MV-4-11 (cell line): ENCODE measurements at places on chromosomes 3 and 15.

- no peak for DNase-seq
These were observed 270.3 kb upstream of the CCDC54 start for GRCh38 chr3:107106907-107107306.

DNA sequence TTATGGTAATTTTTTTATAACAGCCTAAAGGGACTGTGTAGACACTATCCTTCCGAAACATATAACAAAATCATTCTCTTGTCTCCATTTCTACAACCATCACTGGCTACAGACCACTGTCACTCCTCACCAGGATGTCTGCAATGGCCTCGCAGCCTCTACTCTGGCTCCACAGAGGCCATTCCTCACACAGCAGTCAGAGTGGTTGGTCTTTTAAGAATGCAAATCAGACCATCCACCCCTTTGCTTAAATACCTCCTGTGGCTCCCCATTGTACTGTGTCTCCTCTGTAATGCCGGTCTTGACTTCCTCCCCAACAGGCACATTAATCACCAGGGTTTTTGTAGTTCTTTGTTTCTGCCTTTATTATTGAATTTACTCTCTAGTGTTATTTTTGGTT lies 344.8 kb downstream of the ERC2 start:
- DNase-seq: no peak

GRCh38 chr3:5218815-5219214 lies 31.3 kb downstream of the EDEM1 start:
- no peak for DNase-seq

- no peak for DNase-seq
These were observed 37.2 kb downstream of the PSTPIP1 start for GRCh38 chr15:77032052-77032646.

- DNase-seq: peak; percentile 21
These were observed 720.6 kb upstream of the CBLB start for GRCh38 chr3:106589311-106589942.

GRCh38 chr3:194262925-194263305 lies 88.2 kb downstream of the CPN2 start:
- no peak for DNase-seq

- DNase-seq: no peak
These were observed 193.5 kb upstream of the SOX2 start for GRCh38 chr3:181518222-181518621.

DNA sequence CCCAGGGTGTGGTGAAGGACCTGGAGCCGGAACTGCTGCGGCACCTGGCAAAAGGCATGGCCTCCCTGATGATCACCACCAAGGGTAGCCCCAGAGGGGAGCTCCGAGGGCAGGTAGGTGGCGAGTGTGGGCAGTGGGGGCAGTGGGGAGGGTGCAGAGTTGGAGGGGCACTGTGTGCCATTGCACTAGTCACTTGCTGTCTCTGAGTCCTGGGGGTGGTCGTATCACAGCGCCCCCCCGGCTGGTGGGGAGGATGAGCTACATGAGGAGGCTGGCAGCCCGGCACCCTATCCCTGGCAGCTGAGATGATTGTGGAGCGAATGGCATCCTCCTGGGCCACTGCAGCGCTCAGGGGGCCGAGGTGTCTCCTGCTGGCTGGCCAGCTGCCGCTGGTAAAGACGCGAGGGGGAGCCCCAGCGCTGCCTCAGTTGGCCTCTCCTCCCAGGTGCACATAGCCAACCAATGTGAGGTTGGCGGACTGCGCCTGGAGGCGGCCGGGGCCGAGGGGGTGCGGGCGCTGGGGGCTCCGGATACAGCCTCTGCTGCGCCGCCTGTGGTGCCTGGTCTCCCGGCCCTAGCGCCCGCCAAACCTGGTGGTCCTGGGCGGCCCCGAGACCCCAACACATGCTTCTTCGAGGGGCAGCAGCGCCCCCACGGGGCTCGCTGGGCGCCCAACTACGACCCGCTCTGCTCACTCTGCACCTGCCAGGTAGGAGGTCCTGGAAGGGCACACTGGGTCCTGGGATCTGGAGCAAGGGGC lies 6.4 kb downstream of the CHRD start:
- DNase-seq: no peak

DNA sequence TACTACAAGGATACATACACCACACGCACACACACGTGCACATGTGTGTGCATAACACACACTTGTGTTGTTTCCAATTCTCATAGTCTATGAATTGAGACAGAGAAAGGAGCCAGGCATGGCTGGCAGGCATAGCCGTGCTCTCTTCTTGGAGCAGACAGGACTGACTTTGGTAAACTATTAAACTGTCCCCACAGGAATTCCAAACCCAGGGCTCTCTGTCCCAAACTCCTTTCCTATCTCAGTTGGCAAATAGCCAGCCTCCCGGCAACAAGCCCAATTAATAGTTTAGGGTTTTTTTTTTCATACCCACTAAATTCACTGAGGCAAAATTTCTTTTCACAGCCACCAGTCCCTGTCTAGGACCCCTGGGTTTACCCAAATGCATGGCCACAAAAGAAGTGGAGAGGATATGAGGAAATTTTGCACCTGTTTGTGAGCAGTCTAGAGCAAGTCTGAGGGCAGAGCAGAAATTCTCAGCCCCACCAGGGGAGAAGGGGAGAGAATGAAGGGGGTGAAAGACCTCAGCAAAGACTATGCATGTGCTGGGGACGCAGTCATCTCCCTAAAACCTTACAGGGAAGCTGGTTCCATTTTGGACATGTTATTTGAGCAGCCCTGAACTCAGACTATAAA lies 17.8 kb downstream of the GALNT15 start:
- DNase-seq: no peak

DNA sequence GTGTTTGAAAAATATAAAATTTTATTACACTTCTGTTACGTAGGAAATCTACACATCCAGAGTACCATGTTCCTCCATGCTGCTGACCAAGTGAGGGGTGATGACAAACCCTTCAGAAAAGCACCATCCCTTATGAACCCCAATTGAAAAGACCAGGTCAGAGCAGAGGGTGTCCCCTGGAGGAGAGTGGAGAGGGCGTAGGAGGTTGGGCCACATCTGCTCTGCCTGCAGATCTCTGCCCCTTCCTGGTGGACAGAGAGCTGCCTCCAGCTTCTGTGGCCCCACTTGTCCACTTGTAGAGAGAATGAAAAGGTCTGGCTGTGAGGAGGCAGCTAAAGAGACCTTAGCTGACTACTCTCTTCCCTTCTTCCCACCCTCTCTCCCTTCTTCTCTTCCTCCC lies 55.5 kb downstream of the GLDN start:
- DNase-seq: no peak

DNA sequence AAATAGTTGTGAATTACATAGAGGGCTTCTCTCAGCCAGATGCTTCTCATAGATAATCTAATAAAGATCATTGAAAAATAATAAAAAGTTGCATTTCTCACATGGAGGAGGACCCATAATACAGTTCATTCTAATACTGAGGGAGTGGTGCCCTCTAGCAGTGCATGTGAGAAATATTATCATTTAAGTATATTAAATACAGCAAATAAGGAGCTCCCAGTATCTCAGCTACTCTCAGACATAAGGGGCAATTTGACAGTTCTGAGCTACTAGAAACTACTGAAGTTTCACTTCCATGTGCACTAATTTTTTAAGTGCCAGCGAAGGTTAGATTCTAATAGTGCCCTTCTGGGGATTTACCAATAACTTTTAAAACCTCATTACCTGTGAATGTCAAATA lies 188.3 kb downstream of the IL5RA start:
- peak; percentile 46 for DNase-seq

GRCh38 chr15:76099388-76099787 lies 39.6 kb downstream of the TMEM266 start:
- DNase-seq: no peak

DNA sequence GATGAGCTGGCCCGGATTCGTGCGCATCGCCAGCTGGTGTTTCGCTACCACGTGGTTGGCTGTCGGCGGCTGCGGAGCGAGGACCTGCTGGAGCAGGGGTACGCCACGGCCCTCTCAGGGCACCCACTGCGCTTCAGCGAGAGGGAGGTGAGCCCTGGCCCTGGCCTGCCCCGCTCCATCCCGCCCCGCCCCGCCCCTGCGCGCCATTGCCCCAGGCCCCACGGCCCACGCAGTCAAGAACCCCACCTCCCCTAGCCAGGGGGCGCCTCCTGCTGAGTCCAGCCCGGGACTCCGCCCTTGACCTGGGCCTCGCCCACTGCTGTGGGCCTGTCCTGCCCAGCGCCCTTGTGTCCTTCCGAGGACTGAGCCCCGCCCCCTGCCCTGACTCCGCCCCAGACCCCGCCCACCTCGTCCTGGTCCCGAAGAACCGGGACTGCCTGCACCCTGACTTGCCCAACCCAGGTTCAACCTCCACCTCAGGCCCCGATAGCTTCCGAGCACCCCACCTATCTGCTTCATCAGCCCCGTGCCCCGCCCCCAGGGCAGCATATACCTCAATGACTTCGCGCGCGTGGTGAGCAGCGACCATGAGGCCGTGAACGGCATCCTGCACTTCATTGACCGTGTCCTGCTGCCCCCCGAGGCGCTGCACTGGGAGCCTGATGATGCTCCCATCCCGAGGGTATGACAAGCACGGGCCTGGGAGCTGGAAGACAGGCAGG lies 14.8 kb downstream of the NT5DC2 start:
- no peak for DNase-seq

DNA sequence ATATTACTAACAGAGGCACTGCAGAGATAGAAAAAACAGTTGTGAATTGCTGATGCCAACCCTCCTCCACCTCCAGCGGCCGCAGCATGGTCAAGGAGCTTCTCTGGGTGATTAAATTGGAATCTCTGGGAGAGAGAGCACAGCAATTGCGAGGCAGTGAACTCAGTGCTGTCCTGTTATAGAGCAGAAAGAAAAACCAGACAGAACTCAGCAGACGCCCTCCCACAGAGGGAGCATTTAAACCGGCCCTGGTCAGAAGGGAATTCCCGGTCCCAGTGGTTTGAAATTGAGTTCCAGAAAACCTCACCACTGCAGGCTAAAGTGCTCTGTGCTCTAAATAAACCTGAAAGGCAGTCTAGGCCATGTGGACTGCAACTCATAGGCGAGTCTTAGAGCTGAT lies 175.4 kb downstream of the SQOR start:
- no peak for DNase-seq

DNA sequence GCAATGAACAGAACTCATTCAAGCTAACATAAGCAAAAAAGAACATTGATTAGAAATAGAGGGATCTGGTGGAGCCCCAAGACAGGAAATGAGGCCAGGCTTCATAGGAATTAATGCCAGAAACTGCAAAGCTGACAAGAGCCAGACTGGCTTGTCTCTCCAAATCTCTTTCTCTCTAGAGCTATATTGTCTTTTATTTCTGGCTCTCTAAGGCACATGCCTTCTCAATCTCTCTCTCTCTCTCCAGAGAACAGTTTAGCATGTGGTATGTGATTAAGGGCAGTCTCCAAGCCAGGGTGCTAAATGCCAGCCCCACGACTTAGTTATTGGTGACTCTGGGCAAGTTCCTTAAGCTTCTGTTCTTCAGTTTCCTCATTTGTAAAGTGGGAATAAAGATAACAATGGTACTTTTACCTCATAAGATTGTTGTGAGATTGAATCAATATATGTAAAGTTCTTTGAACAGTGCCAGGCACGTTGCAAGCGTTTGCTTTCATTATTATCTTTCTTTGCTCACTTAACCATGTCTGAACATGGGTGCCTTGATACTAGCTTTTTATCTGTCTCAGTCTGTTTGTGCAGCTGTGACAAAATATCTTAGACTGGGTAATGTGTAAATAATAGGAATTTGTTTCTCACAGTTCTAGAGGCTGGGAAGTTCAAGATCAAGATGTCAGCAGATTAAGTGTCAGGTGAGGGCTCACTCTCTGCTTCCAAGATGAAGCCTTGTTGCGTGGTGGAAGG lies 123.2 kb downstream of the BDH1 start:
- DNase-seq: no peak

- no peak for DNase-seq
These were observed 17.7 kb downstream of the CMTM8 start for GRCh38 chr3:32256206-32256605.
